A549 treated with Hydrocortisone at 1 μM for 4 hours (cell line): ENCODE measurements at places on chromosomes 5 and 9. TPM values are rescaled to one million over a fixed set of nuclear protein-coding genes. Genes with fewer than 3 reads are reported as not detected.

SV2C gene
- total RNA-seq: not detected in 5 replicates

MSX2 gene
- 3.1 to 5.0 TPM (median 4.3 TPM) in 5 replicates for total RNA-seq

NPR3 gene
- total RNA-seq: 13.8 to 20.7 TPM (median 15.7 TPM) in 5 replicates

DMRT3 gene
- not detected in 5 replicates for total RNA-seq

WHRN gene
- total RNA-seq: 5.1 to 7.3 TPM (median 6.4 TPM) in 5 replicates

CARTPT gene
- not detected in 5 replicates for total RNA-seq

GRM6 gene
- not detected in 5 replicates for total RNA-seq

CTXN3 gene
- not detected in 5 replicates for total RNA-seq

MAP1B gene
- 29.8 to 59.4 TPM (median 37.8 TPM) in 5 replicates for total RNA-seq

CCNJL gene
- 9.9 to 14.0 TPM (median 10.9 TPM) in 5 replicates for total RNA-seq

C9orf152 gene
- 0.15 to 0.22 TPM (median 0.16 TPM) in 5 replicates for total RNA-seq
